Fibroblast of skin of right quadriceps (primary cell): ENCODE measurements at places on chromosomes 5 and 9.
A peak's percentile ranks its signal among the peaks of the same experiment; 100 is the strongest.

GRCh38 chr9:3608011-3608410 lies 82.2 kb upstream of the RFX3 start:
- DNase-seq = no peak

GRCh38 chr9:134716067-134716466 lies 74.5 kb downstream of the COL5A1 start:
- DNase-seq = no peak

DNA sequence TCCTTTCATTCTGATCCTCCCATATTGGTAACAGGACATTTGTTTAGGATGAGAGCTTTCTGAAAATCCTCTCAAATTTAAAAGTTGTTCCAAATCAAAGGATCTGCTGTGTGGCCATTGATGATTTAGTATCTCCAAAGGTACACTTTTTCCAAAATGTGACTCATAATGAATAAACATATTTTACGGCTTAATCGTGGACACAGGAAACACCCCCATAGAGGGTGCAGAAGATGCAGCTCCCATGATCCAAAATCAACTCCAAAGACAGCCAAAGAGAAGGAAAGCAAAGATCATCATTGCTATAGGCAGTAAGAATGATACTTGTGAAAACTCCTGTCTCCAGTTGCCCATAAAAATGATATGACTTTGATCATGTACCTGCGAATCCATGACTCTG lies 239.7 kb downstream of the PIK3R1 start:
- DNase-seq = peak; percentile 19

GRCh38 chr5:125134216-125135081 lies 388.0 kb upstream of the ZNF608 start:
- peak; percentile 94 for DNase-seq
